ENCODE measurements at places on chromosomes 11 and 22. TPM values are rescaled to one million over a fixed set of nuclear protein-coding genes. Genes with fewer than 3 reads are reported as not detected.

The CNIH2 gene
- 1.9 TPM for total RNA-seq

- no peak for DNase-seq
Measured at GRCh38 chr11:36743039-36743438, 145.0 kb upstream of the RAG2 start.

DNA sequence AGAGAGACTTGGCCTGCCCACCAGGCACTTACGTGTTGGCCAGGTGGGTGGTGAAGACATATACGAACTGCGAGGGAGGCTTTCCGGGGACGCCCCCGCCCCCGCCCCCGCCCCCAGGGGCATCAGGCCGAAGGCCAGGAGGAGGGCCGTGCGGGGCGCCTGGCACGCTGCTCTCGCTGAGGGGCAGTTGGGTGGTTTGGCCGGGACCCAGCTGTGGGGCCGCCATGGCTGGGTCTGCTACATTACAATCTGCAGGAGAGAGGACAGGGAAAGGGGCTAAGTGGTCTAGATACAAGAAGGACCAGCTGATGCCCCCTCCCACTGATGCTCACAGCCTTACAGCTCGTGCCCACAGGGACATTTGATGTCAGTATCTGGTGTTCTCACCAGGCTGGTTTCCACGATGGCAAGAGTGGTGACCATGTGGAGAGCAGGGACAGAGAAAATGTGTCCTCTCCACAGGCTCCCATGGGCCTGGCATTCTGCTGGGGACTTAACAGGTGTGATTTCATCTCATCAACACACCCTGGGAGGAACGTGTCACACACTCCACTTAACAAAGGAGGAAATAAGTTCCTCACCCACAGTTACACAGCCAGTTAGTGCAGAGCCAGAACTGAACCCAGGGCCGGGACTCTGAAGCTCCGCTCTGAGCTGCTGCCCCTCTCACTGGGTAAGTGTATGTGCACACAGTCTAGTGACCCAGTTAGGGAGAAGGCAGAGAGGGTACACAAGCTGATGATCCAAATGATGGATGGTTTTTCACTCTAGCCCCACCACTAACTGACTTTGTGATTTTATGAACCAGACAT is 19.7 kb downstream of the CXCR5 start:
- no peak for DNase-seq

GRCh38 chr22:35617137-35617755 is at the start of gene MB:
MB (minus strand) TSS chr22:35617329; CDS start chr22:35617257, 72 bp downstream.
- DNase-seq, result peak; percentile 80

DNA sequence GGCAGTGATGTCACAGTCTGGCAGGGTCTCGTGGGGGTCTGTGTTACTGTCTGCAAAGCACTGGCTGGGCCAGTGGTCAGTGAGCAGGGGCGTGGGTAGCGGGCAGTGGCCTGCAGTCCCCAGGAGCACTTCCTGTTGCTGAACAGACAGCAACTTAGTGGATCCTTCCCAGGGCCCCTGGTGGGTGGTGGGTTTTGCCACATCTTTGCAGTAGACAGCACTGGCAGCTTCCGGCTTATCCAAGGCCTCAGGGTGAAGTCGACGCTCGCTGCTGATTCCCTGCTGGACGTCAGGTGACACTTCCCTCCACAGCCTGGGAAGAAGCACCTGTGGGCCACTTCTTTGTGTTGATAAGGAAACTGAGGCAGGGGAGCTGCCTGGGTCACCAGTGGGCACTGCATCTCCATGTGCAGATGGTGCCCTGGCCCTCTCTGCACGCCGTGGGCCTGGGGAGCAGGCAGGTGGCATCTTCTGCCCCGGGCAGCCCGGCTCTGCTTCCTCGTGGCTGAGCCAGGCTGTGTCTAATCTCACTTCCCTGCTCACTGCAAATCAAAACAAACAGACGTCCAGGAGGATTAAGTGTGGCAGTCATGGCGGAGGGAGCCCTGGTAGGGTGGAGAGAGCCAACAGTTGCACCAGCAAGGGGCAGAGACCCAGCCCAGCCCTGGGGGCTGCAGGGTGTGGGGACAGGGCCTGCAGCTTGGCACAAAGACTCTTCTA is 79.8 kb downstream of the KCNQ1 start:
- DNase-seq, result no peak

- peak; percentile 66 for DNase-seq
Measured at GRCh38 chr11:72970557-72971118, 156.4 kb downstream of the ATG16L2 start.

GRCh38 chr22:30455075-30455840 is 16.6 kb downstream of the SEC14L3 start:
- no peak for DNase-seq

- DNase-seq, result no peak
Measured at GRCh38 chr11:18001191-18001590, 11.7 kb downstream of the SERGEF start.

Data from myocyte (in vitro differentiated cells).